ENCODE measurements at places on chromosomes 4 and X.

DNA sequence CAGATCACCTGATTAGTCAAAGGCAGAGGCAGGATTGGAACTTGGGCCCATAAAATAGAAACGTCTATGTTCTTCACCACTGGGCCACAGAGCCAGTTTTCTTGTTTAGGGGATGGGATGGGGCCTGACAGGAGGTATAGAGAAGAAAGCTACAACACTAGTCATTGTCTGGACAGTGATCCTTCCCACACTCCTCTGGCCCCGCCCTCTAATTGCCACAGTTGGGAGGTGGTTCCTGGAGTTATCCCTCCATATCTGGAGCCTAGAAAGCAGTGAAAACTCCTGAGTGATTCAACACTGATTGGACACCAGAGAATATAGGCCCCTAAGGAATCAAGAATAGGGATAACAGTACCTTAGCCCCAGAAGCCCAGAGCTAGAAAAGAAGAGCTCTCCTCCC, 22.9 kb downstream of the RASL11B start:
- no peak for DNase-seq

DNA sequence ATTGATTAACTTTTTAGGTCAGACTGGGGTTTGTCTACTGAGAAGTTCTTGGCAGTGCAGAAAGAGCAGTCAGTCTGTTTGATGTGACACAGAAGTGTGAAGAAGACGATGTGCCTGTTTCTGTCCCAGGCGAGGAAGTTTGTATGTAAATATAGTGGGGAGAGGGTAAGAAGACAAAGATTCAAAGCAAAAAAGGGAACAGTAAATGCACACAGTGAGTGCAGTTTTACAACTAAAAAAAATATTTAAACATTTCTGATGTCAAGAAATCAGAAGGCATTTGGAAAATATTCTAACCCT, 264.9 kb downstream of the RAPGEF2 start:
- no peak for DNase-seq

DNA sequence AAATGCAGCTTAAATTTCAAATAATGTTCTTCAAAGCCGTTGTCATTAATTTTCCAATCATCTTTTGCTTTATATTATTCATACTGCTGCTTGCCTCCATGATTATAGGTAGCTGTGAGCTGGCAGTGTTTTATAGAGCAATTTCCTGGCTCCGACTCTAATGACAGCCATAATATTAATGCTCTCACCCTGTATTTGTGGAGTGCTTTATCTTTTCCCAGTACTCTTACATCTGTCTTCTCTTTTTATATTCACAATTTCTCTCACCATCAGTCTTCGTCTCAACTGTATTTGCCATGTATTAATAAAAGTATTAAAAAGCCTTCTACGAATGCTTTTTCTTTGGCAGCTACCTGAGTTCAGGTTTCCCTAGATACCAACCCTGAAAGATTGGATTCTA, 21.0 kb downstream of the ATXN3L start:
- no peak for DNase-seq

- DNase-seq: no peak
Measured at GRCh38 chrX:49178537-49178936, 6.8 kb downstream of the PLP2 start.

DNA sequence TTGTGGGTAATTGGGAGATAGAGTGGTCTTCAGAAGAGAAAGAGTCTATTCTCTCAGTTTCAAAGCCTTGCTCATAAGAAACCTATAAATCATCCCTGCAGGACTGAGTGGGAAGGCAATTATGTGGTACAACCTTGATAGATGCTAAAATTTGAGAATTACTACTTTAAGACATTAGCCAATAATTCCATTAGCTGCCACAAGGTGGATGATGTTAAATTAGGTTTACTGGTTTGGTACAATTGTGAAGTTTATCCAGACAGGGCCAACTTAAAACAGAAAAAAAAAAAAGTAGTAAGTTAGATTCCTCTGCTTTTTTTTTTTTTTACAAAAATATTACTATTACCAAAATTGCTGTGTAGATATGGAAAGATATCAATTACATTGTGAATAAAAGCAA, 73.2 kb upstream of the AMOT start:
- no peak for DNase-seq

DNA sequence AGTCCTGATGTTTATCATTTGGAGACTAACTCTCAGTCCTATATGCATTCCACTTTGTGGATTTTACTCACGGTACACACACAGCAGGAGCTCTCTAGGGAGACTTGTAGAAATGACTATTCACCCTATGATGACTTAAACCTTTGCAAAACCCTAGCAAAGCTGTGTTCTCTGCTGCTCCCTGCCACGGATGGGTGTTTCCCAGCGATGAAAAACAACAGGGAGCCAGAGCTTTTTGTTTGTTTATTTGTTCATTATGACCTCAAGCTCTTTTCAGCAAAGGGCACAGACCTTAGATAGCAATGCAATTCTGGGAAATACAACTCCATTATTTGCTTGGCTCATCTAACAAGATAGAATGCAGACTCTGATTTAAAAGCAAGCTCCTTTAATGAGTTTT, 156.6 kb downstream of the GRIA3 start:
- DNase-seq: no peak

DNA sequence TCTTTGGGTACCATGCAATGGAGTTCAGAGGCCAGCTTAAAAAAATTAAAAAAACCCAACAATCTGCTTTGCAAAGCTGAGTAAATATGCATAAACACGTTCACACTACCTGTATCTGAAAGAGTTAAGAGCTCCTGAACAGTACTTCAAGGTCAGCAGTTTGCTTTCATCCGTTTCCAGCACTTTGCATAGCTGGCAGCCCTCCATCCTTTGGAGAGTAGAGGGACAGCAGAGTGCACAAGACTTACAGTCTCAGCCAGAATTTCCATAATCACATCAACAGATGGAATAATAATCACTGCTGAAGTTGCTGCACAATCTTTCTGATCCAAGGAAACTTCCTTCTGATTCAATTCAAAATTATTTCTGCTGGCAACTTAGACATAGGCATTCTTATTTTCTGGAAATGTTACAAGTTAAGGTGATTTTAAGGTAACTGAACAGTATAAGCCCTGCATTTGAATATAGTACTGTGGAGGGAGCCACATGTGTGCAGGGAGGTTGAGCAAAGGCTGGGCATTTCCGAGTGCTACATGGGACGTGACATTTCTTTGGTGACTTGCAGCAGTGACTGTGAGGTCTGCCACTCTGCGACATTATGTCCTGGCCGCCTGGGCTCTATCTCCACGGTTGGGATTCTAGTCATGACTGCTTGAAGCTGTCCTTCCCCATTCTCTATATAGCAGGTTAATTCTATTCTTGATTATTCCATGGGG, 73.5 kb upstream of the EMCN start:
- no peak for DNase-seq

- no peak for DNase-seq
Measured at GRCh38 chrX:53261355-53261972, 19.9 kb downstream of the IQSEC2 start.

GRCh38 chr4:4861390-4862018, 2.0 kb downstream of the MSX1 start:
- no peak for DNase-seq

GRCh38 chrX:9390693-9391368, 74.0 kb upstream of the TBL1X start:
- DNase-seq: no peak

DNA sequence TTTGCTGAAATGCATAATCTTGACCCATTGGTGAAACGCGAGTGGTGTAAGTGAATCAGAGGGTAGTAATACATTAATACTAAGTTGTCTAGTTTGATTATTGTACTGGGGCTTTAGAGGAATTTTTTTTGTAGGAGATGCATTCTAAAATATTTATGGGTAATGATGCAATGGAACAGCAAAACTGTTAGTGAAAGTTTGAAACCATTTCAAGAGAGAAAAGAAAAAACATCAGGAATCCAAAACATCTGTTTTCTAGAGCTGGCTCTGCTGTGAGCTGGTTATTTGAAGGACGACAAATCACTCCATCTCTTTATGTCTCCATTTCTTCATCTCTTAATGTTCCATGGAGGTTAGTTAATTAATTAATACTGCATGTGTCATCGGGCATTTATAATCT, 351.9 kb upstream of the FAT1 start:
- no peak for DNase-seq

DNA sequence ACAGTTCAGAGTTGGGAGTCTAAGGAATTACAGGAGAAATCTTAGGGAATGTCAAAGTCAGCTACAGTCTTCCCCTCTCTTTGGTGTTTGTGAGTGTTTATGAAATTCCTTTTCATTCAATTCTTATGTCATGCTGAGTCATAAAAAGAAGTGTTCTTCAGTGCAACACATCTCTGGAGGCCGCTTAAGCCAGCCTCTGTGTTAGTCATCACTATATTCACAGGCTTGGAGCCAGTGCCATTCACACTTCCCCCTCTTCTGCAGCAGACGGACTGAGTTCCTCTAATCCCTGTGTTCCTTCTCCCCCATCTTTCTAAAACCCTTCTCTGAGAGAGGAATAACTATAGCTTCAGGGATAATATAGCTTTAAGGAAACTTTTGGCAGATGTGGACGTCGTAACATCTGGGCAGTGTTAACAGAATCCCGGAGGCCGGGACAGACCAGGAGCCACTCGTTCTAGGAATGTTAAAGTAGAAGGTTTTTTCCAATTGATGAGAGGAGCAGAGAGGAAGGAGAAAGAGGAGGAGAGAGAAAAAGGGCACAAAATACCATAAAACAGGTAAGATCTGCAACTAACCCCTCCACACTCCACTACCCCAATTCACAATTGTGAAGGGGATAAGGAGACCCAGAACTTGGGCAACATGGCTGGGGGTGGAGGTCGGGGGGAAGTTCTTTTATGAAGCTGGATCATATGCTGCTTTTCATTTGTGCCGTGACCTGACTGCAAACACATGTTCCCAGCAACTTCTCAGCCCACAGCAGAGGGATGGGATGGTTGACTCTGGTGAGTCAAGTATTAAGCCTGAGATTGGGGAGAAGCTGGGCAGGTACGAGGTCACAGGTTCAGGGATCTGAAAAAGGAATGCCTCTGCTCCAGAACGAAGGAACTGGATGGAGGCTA, at the start of gene SRPX2:
SRPX2 (plus strand) TSS at position 244 of the 905 bp plus-strand sequence. CDS start 2,124 bp downstream, outside the sequence.
- DNase-seq: no peak

- DNase-seq: no peak
Measured at GRCh38 chr4:28350485-28350884, 1489.8 kb downstream of the STIM2 start.

DNA sequence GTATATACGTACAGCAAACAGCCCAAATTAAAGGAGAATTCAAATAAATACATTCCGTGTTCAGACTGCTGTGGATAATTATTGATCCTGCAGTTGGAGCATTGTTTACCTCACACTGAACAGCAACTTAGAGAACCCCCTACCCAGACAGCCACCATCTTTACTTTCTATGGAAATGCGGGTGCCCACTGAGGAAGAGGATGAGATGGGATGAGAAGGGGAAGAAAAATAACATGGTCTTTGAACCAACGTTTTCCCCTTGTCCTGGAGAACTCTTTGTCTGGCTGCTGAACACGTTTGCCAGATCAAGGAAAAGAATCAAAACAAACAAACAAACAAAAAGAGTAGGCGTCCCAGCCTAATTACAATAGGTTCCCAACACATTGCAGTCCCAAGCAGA, 1.5 kb downstream of the TSPAN5 start:
- no peak for DNase-seq

DNA sequence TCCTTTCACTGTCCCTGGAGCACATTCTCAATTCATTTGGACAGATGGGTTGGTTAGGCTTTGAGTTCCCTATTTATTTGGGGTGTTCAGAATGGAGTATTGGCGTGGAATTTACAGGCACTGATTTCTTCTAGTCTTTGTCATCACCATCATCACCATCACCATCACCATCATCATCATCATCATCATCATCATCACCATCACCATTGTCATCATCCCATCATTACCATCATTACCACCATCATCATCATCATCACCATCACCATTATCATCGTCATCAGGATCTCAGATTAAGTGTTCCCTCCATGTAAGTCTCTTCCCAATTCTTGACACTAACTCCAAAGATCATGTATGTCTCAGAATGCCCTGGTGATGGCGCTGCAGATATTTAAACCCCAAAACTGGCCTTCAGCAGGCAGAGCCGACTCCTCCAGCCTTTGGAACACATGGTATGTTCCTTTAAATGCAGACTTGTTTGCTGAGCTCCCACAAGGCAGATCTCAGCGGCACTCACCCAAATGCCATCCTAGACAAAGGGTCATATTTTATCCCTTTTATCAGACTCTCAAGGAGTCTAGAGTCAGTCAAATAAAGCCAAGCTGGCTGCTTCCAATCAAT, 19.8 kb upstream of the FAM9A start:
- peak; percentile 58 for DNase-seq

DNA sequence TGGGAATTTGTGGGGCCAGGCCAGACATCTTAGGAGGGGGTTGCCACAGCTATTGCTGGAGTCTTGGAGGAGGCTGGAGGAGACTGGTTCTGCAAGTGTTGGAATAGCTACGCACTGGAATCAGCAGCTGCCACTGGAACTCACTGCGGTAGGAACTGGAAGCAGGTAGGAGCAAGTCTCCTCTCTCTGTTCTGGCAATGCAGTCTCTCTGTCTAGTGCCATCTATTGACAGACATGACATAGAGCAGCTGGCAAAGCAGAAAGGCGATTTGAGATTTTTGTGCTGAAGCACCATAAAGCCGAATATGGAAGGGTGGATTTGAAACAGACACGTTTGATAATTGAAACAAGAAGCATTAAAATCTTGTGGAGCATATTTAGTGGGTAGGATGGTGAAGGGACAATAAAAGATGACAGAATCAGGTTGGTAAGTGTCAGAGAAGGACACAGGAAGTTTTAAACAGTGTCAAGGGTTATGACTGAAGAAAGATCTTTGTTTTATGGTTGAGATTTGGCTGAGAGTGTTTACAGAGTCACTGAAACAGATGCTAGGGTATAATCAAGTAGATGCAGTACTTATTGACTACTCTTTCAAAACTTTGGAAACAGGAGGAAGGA, 23.5 kb upstream of the SYNPO2 start:
- peak; percentile 41 for DNase-seq
